HFFc6 (cell line): ENCODE measurements at places on chromosomes 2 and 18. TPM values are rescaled to one million over a fixed set of nuclear protein-coding genes. Genes with fewer than 3 reads are reported as not detected.

DNA sequence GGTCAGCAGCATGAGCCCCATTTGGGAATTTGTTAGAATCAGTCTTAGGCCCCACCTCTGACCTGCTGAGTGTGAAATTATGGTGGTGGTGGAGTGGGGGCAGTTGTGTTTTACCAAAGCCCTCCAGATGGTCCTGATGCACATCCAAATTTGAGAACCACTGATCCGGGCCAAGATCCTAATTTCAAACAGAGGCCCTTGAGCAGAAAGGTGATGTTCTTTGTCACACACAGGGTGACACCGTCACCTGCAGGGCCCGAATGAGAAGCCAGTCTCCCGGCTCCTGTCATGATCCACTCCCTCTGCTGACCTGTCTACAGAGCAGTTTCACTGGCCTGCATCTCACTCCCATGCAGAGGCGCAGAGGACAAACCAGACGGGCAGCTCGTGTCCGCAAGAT is 129.9 kb downstream of the TRIM43 start:
- no peak for DNase-seq

Gene MC4R
- not detected in 2 replicates for total RNA-seq

- DNase-seq, result no peak
Observed at GRCh38 chr18:67612281-67612680, 95.8 kb upstream of the DSEL start.

- DNase-seq, result no peak
Observed at GRCh38 chr2:75751360-75751759, 40.6 kb upstream of the GCFC2 start.

DNA sequence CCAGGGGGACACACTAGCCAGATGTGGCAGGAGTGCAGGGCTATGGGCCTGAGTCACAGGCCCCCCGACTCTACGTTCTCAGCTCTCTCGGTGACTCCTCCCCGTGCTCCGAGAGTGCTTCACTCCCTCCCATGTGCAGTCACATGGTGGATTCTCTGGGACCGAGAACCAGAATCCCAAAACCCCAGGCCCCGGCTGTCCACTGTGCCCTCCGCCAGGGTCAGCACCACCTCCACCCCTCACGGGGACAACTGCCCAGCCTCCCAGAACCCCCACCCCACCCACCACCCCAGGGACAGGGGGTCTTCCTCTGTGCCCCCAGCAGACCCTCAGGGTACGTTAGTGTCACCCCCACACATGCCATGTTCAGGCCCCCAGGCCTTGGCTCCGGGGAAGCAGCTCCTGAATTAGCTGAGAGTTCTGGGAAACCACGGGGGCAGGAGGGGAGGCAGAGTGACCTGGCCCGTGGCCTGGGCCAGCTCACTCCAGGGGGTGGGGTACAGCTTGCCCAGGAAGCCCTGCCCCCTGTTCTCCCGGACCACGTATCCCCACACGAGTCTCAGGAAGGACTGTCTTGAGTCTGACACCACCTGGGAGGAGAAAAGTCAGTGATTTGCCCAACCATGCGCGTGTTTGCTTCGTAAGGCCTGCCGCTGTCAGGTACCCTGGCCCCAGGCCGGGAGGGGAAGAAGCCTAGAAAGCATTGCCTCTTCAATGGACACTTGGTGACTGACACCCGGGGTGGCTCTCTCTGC is 4.4 kb downstream of the RAMP1 start:
- no peak for DNase-seq

GRCh38 chr2:17849275-17849674 is 29.2 kb upstream of the KCNS3 start:
- DNase-seq, result no peak
